ENCODE measurements at places on chromosomes 2 and 18.

DNA sequence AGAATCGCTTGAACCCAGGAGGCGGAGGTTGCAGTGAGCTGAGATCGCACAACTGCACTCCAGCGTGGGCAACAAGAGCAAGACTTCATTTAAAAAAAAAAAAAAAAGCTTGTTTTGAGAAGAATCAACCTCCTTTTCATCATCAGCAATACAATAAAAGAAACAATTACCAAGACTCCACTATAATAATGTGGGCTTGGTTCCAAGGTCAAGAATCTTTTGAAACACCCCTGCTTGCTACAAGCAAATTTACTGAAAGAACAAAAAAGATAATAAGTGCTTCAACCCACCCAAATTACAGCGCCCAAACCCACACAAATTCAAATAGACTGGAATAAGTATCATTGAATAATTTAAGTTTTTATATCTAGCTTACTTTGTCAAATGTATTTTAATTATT is 33.6 kb upstream of the MAPRE3 start:
- DNase-seq, result no peak

- no peak for DNase-seq
These were observed 31.6 kb upstream of the RNF138 start for GRCh38 chr18:32060026-32060425.

- no peak for DNase-seq
These were observed 131.3 kb downstream of the PRPF40A start for GRCh38 chr2:152585830-152586484.

GRCh38 chr2:9641641-9642040 is 10.8 kb upstream of the YWHAQ start:
- DNase-seq, result no peak

DNA sequence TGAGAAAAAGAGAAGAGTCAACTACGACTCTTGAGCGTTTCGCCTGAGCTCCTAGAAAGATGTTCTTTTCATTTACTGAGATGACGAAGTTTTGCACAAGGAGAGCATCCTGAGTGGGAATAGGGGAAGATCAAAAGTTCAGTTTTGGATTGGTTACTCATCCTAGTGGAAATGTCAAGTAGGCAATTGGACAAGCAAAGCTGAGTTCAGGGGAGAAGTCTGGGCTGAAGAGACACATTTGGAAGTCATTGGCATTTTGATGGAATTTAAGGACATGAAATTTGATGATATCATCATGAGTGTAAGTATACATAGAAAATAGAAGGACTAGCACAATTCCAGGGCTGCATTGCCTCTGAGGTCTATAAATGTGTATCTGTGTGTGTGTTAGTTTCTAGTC is 416.6 kb downstream of the RAD51AP2 start:
- no peak for DNase-seq

- DNase-seq, result no peak
These were observed 58.3 kb downstream of the RDH14 start for GRCh38 chr2:18502142-18502541.

DNA sequence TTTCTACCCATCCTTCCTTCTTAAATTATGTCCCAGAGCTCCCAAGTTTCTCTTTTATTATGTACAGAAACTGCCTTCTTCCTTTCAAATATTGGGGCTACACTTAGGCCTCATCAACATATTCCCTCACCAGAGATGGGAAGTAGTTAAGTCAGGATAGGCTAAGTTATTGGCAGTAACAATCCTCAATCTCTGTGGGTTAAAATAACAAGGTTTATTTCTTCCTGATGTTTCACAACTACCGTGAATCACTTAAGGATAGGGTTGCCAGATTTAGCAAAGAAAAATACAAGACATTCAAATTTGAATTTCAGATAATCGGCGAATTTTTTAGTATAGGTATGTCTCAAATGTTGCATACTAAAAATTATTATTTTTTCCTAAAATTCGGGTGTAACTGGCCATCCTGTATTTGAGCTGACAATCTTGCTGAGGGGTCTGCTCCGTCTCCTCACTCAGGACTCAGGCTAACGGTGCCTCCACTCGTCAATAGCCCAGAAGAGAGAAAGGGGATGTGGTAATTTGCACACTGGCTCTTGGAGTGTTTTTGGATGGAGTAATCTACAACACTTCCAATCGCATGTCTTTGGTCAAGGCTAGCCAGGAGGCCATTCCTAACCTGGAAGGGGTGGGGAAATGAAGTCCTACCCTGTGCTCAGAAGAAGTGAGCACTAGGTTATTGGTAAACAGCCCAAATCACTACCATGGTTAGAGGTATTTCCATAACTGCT is 91.7 kb downstream of the ACTR3 start:
- no peak for DNase-seq

- DNase-seq, result no peak
These were observed 39.9 kb downstream of the RPL37A start for GRCh38 chr2:216538538-216538937.

DNA sequence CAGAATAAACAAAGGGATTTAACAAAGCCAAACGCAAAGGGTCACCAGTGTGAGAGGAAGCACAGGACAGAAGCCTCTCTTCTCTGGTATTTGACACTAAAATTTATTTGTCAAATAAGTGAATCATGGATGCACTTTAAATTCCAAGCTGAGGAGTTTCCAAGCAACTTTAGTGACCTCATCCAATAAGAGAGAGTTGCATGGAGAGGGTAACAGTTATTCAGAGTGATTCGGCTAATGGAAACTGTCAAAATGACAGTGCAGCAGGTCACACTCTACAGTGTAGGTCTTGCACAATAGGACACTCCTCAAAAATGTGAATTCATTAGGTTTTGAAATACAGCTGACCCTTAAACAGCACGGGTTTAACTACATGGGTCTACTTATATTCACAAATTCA is 103.9 kb upstream of the ACVR1C start:
- no peak for DNase-seq

- no peak for DNase-seq
These were observed 592 bp downstream of the ZNF397 start for GRCh38 chr18:35241448-35241804.

- DNase-seq, result no peak
These were observed 71.8 kb downstream of the CMPK2 start for GRCh38 chr2:6793913-6794312.

GRCh38 chr2:120141300-120142069 is 81.7 kb downstream of the TMEM185B start:
- DNase-seq, result no peak

DNA sequence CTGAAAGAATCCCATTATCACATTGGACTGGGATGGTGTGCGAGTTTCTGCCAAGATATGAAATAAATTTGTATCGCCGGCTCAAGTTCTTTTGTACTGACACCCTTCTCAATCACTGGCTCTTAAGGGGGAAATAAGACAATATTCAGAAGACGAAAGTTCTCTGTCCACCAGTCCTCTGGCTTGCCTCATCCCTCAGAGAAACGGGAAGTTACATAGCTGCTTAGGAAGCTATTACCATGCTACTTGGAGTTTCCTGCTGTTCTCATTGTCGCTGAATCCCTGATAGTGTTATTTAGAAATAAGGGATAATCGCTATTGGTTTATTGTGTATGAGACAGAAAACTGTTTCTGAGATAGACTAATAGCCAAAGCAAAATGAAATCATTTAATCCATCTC is 205.0 kb upstream of the ZNF521 start:
- no peak for DNase-seq

GRCh38 chr2:224885291-224885690 is 157.0 kb downstream of the DOCK10 start:
- DNase-seq, result no peak

DNA sequence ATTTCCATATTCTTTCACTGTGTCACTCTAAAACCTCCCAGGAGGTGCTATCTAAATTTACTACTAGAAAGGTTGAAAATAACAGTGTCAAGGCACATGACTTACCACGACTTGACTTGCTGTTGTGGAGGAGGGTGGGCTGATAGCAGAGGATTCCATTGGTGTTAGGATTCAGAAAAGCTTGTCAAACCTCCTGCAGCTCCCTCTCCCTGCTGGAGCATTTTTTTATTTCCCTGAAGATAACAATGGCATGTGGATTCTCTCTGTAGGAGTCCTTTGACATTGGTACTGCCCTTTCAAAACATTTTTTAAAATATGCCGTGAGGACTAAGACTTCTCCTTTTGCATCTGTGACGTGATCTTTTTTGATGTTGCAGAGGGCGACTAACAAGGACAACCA is 696.9 kb upstream of the GYPC start:
- DNase-seq, result no peak

DNA sequence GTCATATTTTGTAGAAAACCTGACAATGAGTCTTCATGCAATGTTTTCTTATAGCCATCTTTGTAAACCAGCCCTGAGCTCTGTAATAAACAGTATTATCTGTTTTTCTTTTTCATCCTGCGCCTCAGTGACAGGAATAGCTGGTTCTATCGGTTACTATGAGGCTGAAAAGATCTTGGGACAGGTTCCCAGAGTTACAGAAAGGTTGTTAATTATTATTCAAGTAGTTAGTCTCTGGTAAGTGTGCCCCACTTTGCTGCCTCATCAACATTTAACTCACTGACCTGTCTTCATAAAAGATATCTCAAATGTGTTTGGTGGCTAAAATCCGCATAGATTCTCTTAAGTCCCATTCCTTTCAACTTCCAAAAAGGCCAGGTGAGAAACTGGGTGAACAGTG is 18.6 kb downstream of the ACAA2 start:
- DNase-seq, result no peak

- DNase-seq, result peak; percentile 26
These were observed 43.6 kb downstream of the TSPYL6 start for GRCh38 chr2:54212456-54212855.

DNA sequence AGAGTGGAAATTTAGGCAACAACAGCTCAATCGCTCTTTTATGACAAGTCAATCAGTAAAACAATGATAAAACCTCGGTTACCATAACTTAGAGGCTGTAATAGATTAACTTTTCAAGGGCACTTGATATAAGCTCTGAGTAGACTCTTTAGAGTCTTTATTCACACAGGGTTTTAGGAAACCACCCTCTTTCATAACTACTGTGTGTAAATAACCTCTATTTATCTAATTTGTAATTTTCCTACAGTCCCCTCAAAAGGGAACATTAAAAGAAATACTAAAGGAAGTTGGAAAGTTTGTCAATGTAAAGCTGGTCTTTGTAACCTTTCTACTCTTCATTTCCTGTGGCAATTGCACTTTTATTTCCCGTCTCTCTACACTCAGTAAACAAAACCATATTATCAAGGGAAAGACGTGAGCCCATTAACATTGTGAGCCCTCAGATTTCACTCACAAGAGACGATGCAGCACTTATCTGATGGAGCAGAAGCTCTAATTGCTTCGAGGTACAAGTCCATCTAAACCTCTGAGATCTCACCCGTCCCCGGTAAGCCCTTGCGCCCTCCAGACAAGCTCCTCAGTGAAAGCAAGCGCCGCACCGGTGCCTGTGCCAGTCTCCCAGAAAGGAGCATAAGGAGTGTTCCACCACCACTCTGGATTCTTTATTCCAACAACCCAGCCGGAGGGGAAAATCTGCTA is 1.1 kb upstream of the HOXD1 start:
- DNase-seq, result peak; percentile 70

GRCh38 chr2:64049633-64050220 is 30.5 kb upstream of the VPS54 start:
- peak; percentile 84 for DNase-seq

GRCh38 chr18:26993568-26993967 is 128.1 kb upstream of the AQP4 start:
- no peak for DNase-seq

- no peak for DNase-seq
These were observed 36.4 kb upstream of the ZCCHC2 start for GRCh38 chr18:62486290-62486964.

GRCh38 chr2:110106642-110107041 is 9.0 kb downstream of the MALL start:
- DNase-seq, result no peak

DNA sequence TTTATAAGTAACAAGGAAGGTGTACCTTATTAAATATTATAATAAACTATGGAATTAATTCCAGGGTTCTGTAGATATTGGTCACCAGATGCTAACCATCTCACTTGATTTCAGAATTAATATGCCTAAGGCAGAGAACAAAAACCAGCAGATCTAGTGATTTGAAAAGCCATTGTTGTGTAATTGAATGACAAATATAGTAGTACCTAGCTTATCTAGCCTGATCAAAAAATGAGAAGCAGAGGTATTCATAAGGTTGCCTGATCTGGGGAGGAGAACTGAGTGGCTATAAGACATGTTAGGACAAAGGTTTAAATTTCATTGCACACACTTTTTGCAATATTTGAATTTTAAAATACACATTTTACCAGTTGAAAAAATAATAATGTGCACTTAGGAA is 132.0 kb upstream of the UBE2E3 start:
- DNase-seq, result no peak

- no peak for DNase-seq
These were observed 19.8 kb downstream of the SPIRE1 start for GRCh38 chr18:12637901-12638643.

DNA sequence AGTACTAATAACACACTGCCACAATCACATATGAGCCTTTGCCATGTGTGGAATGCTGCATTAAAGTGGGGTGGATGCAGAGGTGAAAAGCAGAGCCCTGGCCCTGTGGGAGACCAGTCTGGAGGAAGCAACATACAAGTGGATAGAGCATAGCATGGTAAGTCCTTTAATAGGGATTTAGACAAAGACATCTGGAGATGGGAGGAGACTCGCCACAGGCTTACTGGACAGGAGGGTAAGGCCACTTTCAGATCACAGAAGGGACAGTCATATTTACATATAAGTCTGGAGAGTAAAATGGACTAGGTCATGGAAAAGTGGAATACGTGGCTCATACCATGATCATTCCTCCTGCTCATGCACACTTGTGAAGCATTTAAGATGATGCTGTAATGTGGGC is 84.3 kb downstream of the PPP1R1C start:
- no peak for DNase-seq

- no peak for DNase-seq
These were observed 310.6 kb upstream of the PIK3C3 start for GRCh38 chr18:41644466-41644865.

- DNase-seq, result peak; percentile 74
These were observed 582.4 kb upstream of the RAB6C start for GRCh38 chr2:129396980-129397599.

DNA sequence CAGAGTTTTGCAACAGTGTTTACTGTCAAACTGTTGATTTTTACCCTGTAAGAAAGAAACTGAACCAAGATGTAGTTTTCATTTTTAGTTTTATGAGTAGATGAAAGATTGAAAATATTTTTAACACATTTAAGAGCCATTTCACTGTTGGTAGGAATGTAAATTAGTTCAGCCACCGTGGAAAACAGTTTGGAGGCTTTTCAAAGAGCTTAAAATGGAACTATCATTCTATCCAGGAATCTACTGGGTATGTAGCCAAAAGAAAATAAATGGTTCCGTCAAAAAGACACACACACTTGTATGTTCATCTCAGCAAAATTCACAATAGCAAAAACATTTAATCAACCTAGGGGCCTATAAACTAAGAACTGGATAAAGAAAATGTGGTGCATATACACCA is 729.8 kb upstream of the CDH7 start:
- no peak for DNase-seq

DNA sequence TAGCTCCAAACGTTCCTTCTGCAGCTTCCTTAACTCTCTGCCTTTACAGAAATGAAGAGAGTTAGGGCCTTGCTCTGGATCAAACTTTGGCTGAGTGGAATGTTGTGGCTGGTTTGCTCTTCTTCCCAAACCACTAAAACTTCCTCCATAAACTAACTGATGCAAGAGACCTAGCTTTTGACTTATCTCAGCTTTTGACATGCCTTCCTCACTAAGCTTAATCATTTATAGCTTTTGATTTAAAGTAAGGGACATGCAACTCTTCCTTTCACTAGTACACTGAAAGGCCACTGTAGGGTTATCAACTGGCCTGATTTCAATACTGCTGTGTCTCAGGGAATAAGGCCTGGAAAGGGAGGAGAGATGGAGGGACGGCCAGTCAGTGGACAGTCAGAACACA is 8.3 kb downstream of the PXDN start:
- DNase-seq, result no peak

Measured in eye (tissue), 1 donor.